ENCODE measurements at places on chromosomes 4 and X.

GRCh38 chrX:38800981-38801845 is at the start of gene MID1IP1:
MID1IP1 (plus strand) TSS chrX:38801459; CDS start chrX:38804947, 3,488 bp downstream.
- DNase-seq, result no peak

DNA sequence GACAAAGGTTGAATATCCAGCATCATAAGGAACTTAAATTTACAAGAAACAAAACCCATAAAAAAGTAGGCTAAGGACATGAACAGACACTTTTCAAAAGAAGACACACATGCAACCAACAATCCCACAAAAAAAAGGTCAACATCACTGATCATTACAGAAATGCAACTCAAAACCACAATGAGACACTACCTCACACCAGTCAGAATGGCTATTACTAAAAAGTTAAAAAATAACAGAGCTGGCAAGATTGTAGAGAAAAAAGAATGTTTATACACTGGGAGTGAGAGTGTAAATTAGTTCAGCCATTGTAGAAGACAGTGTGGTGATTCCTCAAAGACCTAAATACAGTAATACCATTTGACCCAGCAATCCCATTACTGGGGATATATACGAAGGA is 474.7 kb downstream of the TRIML1 start:
- DNase-seq, result no peak

GRCh38 chr4:105555409-105555808 is 3.0 kb downstream of the ARHGEF38 start:
- DNase-seq, result no peak

GRCh38 chr4:80787306-80787705 is 243.2 kb upstream of the BMP3 start:
- DNase-seq, result no peak

DNA sequence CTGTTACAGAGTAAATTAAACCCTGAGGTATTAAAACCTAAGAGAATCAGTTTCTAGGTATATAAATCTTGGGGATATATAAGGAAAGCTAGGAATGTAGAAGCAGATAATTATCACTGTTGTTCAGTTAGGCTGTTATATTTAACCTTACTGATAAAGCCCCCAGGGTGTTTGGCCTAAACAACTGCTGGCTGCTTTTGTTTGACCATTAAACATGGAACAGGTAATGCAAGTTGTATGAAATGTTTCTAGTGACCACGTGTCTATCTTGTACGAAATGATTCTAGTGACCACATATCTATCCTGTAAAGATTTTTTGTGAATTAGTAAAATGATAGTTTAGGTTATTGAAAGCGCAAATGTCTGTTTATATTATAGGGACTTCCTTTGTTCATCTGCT is 52.6 kb downstream of the SGMS2 start:
- DNase-seq, result no peak

DNA sequence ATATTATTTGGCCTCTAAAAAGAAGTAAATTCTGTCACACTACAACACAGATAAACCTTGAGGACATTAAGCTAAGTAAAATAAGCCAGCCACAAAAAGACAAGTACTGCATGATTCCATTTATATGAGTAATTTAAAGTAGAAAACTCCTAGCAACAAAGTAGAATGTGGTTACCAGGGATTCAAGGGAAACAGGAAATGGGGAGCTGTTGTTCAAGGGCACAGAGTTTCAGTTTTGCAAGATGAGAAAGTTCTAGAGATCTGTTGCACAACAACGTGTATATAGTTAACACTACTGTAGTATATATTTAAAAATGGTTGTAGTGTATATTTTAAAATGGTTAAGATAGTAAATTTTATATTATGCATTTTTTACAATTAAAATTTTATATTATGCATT is 25.4 kb downstream of the SEC31A start:
- DNase-seq, result peak; percentile 54

DNA sequence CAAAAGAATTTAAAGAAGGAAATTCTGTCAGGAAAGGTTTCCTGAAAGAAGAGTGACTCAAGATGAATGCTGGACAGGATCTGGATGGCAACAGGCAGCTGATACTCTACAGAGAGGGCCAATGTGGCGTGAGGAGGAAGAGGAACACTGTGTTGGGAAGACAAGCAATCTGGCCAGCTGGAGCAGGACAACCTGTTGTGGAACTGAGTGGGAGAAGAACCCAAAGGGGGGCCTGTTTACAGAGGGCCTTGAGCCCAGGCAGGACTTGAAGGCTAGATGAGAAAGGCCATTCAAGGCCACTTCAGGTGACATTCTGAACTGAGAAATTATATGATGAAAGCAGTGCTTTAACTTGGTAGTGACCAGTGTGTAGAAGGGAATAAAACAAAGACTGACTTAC is 8.5 kb downstream of the OTUD4 start:
- DNase-seq, result no peak

DNA sequence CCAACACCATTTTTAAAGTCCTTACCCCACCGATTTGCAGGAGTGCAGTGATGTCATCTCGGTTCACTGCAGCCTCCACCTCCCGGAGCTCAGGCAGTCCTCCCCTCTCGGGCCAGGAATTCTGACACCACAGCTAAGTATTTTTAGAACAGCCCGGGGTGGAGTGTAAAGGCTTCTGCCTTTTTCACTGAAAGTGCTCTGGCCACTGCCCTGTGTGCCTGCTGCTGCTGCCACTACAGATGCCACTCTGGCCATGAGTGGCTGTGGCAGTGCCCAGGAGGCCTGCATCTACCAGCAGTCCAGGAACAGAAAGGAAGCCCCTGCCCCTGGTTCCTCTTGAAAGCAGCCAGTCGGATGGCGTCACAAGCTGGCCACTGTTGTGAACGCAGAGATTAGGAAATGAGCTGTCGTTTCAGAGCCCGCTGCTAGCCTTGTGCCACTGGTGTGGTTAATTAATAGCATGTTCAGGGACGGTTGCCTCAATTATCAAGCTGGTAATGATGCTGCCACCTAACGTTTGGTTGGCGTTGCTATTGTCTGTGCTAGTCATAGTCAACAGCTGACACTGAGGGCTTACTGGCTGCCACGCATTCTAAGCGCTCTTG is 23.6 kb upstream of the TBC1D14 start:
- DNase-seq, result peak; percentile 70

DNA sequence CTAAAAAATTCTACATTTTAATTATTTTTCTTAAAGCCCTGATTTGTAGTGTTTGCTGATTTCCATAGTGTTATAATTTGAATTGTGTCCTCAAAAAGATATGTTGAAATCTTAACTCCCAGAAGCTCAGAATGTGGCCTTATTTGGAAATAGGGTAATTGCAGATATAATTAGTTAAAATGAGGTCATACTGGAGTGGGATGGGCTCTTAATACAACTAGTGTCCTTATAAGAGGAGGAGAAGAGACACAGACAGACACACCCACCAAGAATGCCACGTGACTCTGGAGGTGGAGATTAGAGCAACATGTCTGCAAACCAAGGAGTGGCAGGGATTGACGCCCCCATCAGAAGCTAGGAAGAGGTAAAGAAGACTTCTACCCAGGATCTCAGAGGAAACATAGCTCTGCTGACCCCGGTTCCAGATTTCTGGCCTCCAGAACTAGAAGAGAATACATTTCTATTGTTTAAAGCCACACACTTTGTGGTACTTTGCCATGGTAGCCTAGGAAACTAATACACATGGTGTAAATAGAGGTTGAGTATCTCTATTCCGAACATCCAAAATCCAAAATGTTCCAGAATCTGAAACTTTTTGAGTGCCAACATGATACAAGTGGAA is 70.5 kb upstream of the IRF2 start:
- no peak for DNase-seq

DNA sequence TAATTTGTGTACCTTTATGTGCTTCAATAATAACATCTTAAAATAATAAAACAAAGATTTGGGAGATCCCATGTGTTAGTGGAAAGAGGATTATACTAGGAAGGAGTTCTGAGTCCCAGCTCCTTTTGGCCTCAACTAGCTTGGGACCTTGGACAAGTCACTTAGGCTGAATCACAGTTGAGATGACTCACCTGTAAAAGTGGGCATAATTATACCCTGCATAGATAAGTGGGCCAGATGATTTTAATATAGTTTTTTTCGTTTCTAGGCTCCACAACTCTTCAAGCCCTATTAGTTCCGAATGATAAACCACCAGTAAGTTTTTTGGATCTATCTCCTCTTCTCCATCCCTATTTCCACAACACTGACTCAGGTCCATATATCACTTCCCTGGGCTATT is 131.8 kb downstream of the ENOX2 start:
- no peak for DNase-seq

- DNase-seq, result no peak
Measured at GRCh38 chrX:13005661-13006473, 31.0 kb downstream of the TMSB4X start.

DNA sequence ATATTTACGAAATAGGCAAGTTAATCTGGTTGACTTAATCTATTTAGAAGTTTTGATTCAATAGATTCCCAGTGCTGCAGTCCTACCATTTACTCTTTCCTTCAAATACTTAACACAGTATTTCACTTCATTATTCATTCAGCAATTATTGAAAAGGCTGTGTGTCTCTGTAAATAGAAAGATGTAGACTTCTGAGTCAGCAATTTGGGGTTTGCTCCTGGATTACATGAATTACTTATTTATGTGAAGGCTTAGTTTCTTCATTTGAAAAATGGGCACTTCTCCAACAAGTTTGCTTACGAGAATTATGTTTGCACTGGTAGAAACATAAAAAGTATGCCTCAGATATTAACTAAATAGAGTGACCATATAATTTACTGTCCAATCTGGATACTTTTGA is 17.4 kb downstream of the ADAM29 start:
- no peak for DNase-seq

GRCh38 chr4:149166876-149167275 is 648.8 kb downstream of the IQCM start:
- no peak for DNase-seq

- no peak for DNase-seq
Measured at GRCh38 chr4:25694466-25694865, 38.8 kb downstream of the SLC34A2 start.

DNA sequence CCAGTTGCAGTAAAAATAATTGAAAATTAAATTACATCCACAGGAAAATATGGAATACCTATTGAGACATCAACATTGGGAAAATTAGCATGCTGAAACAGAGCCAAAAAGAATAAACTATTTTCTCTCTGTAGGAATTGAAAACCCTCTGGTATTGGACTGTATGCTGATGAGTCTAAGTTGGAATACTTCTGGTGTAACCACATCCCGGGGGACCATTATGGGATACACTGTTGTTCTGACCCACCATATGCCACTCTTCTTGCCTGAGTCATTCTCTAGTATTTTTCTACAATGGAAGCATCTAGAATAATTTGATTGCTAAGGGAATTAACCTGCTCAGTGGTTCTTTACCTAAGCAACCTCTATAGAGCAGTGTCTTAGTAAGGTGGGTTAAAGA is 640.7 kb upstream of the AGA start:
- DNase-seq, result no peak

- DNase-seq, result no peak
Measured at GRCh38 chr4:106762666-106763443, 273.3 kb downstream of the DKK2 start.

- no peak for DNase-seq
Measured at GRCh38 chrX:34638116-34638515, 19.0 kb downstream of the TMEM47 start.

- no peak for DNase-seq
Measured at GRCh38 chrX:22095286-22095685, 63.2 kb downstream of the PHEX start.

DNA sequence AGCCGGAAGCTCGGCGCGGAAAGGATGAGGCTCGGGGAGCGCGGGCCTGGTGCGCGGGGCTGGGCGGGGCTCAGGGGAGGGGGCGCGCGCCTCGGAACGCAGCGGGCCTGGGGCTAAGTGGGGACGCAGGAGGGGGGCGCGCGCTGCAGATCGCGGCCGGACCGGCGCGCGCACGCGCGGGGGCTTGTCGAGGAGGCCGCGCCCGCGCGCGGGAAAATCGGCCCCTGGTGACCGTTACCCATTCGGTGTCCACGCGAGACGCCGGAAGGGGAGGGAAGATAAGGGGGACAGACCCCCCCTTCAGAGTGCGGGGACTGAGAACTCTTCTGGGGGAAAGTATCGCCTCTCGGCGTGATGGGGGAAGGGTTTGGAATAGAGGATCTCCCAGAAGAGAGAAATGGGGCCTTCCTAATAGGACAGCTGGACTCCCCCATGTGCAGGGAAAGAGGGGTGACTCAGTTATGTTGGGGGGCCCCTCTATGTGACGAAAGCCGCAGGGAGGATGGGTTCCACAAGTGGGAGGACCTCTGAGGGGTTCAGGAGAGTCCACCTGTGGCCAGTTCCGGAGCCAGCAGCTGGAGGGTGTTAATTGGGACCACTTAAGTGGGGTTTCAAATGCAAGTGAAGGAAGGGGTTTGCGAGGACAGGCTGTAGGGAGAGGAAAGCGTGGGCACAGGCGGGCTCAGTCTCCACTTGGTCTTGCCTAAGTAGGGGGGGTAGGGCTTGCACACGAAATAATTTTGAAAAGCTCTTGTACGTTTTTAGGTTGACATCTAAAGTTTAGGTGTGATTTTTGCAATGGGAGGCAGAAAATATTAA is 584 bp downstream of the SUV39H1 start:
- DNase-seq, result peak; percentile 3

- no peak for DNase-seq
Measured at GRCh38 chrX:115562480-115562847, 1.5 kb downstream of the PLS3 start.

DNA sequence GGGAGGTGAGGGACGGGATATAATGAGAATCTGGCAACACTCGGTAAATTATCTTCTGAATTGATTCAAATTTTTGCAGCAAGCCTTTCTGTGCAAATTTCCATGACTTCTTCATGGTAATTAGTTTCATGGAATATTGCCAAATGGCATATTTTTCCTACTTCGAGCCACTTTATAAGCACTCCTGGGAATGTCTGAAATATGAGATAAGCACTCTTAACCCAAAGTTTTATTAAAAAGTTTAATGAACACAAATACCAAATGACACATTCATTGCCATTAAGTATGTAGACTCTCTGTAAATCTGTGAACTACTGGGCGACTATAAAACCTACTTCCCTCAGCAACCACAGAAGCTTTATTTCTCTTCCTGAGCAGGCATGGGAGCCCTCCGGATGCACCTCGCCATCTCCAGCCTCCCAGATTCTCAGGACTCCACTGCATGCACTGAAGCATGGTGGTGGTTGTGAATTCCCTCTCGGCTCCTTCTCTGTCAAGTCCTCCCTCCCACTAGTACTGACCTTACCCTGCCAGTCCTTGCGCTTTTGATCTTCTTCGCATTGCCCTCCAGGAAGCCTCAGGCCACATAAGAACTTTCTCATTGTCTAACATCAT is 154.4 kb upstream of the RPL34 start:
- DNase-seq, result no peak

DNA sequence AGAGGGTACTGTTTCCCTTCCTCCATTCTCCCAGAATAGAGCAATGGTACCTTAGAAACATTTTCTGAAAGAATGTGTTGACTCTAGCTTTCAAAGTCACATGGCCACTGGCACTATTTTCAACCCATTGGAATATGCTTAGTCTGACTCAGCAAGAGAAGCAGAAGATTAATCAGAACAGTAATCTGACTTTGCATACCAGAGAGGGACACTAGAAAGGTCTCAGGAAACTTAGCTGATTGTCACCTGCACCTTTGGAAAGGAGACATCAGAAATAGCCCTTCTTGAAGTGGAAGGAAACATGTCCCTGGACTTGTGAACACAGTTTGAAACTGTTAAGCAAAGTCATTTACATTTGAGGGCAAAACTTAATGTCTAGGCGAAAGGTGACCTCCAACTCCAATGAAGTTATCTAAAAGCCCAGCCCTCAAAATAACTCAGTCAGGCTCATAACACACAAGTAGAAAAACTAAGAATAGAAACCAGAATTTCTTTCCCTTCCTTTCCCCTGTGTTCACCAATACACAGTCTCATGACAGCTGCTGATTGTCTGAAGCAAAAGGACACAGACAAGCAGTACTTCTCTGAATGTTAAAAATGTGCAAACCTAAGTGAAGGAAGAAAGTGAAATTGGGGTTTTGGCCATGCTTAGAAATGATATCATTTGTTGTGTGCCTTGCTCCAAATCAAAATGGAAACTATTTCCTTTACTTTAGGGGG is 270.8 kb downstream of the GRIA3 start:
- DNase-seq, result no peak

All from GF-D8 (cell line).